Hindlimb muscle (tissue), 1 donor: ENCODE measurements at places on chromosomes 11 and 22.

- DNase-seq: no peak
Observed at GRCh38 chr11:69245041-69245440, 48.9 kb upstream of the MYEOV start.

DNA sequence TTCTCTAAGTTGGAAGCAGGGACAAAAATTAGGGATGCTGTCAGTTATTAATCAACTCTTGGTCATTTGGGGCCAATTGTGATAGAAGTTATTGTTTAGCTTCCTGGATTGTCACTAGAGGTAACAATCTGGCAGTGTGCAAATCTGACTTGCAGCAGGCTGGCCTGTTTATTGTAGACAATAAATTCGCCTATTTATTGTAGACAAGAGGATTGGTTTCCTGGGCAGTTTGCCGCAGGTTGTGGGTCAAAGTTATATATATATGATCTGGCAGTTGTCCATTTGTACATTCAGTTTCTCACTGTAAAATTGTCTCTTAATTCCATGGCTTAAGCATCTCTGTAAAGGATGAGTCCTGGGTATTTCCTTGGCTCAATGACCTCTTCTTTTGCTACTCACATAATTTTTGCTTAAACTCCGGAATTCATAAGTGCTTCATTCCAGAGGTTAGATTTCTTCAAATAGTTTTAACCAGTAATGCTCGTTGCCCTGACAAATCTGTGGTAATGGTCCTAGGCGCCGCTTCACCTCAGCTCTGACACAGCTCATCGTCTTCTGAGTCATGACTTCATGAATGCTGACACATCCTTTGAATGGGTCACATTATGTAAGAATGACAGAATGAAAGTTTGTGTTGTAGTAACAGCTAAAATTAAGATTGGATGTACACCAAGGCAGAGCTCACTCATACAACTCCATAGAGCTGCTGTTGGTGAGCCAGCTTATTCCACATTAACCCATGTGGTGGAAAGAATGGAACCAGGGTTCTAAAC lies 7.8 kb upstream of the MMP3 start:
- no peak for DNase-seq

GRCh38 chr22:32836280-32837123 lies 35.0 kb downstream of the TIMP3 start:
- DNase-seq: no peak

DNA sequence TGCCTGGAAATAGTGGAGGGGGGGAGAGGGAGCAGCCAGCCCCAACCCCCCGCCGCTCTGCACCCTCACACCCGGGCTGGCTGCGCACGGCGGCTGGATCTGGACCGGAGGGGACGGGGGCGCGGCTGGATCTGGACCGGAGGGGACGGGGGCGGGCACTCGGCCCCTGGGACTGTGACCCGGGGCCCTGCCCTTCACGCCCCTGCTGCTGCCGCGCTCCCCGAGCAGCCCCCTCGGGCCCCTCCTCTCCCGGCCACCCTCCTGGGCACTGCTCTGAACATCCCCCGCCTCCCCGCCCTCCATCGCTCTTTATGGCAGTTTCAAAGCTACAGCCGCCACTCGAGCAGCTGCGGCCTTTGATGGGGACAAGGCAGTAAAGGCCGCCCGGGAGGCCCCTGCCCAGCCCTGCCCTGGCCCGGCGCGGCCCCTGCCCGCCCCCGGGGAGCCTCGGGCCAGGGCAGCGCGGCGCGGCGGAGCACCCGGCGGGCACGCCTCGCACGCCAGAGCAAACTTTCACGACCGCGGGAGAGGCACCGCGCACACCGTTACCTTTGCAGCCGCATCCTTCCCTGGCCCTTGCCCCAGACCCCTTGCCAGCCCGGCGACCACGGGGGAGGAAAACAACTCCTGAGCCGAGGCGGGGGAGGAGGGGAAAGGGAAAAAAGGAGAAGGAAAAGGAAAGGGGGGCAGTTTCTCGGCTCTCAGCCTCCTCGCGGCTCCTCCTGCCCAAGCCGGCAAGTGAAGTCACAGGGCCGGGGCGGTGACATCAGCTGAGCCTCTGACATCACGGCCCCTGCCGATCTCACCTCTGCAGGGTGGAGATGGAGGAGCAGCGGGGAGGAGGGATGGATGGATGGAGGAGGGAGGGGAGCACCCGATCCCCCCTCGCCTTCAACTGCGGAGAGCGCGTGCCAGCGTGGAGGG lies 13.1 kb upstream of the TCF20 start:
- no peak for DNase-seq

DNA sequence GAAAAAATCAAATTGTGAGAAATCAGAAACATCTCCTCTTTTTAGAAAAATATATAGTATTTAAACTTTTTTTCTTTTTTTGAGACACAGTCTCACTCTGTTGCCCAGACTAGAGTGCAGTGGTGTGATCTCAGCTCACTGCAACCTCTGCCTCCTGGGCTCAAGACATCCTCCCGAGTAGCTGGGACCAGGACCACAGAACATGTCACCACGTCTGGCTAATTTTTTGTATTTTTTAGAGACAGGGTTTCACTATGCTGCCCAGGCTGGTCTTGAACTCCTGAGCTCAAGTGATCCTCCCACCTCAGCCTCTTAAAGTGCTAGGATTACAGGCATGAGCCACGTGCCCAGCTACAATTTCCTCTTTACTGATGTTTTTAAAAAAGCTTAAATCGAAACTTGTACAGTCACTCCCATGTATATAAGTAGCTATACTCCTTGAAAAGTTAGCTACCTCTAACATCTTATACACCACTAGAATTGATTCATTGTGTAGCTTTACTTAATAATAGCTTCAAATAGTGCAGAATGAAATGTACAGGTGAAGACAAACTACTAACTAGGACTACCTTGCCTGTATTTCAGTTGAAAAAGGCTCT lies 10.3 kb downstream of the EIF4G2 start:
- no peak for DNase-seq

DNA sequence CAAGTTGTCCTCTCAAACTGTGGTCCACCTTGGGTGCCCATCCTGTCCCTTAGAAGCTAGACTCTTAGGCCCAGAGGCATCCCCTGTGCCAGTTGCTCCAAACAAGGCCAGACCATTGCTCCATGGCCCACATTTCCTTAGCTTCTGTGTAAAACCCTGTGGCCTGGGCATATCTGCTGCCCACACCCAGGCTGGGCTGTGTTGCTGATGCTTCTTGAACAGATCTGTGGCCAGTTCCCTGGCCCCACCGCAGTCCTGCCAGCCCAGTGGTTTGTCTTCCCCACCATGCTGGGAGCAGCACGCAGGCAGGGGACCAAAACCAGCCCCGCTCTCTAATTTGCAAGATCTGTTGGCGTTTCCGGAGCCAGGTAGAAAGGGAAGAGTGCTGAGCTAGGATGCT lies 72.2 kb downstream of the CSNK2A3 start:
- no peak for DNase-seq

GRCh38 chr11:33830903-33831648 lies 56.8 kb upstream of the FBXO3 start:
- no peak for DNase-seq

GRCh38 chr11:72308226-72309073 lies 64.5 kb upstream of the PHOX2A start:
- no peak for DNase-seq

GRCh38 chr11:61699737-61700160 lies 19.6 kb downstream of the DAGLA start:
- no peak for DNase-seq
